Central memory CD4-positive, alpha-beta T cell (primary cell): ENCODE measurements at places on chromosomes 3 and 15.

GRCh38 chr3:72655723-72656122 is 192.5 kb downstream of the SHQ1 start:
- no peak for DNase-seq

- no peak for DNase-seq
Observed at GRCh38 chr3:76349715-76350480, 564.5 kb upstream of the ZNF717 start.

GRCh38 chr15:25807063-25807462 is 56.1 kb downstream of the ATP10A start:
- DNase-seq: no peak

- DNase-seq: no peak
Observed at GRCh38 chr15:100934726-100935125, 15.6 kb downstream of the LRRK1 start.

DNA sequence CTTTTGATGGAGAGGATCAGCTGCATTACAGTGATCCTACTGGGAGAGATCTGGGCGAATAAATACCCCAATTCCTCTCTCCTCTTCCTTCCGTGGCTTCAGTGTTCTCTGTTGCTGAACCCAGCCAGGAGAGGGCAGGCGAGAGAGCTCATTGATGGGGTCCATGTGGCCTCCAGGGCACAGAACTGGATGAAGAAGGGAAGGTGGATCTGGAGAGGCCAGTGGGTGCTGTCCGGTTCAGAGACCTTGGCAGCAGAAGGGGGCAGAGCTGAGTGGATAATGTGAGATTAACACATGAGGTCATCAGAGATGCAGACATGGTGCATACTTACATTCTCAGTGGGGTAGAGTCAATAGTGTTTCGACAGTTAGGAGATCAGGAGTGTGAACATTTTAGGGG is 193.6 kb downstream of the CLSTN2 start:
- no peak for DNase-seq

DNA sequence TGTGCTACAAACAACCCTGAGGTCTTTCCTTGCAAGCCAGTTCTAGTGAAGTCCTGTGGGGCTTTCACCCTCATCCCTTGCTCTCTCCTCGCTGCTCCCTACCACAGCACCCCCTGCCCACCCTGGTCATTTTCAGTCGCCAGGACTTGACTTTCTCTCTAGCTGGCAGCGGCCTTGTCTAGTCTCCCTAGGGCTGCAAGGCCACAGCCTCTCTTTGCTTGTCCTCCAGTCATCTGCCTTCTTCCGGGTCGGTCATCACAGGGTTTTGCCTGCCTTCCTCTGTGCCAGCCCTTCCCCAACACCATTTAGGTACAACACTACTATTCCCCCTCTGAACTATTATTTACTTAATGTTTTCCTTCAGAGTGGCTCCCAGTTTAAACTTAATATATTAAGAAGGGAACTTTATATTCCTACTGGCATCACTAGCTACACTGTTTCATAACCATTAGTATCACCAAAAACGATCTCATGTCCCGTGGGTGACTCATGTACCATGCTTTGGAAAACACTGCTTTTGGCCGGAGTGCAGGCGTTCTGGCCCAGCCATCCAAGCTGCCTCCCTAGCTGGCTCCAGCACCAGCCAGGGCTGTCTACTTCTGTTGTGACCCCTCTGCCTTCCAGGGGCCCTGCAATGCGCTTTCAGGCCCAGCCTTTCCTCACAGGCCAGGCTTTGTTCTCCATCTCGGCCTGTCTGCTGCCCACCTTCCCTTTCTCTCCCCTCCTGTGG is 21.4 kb downstream of the FAH start:
- DNase-seq: no peak

DNA sequence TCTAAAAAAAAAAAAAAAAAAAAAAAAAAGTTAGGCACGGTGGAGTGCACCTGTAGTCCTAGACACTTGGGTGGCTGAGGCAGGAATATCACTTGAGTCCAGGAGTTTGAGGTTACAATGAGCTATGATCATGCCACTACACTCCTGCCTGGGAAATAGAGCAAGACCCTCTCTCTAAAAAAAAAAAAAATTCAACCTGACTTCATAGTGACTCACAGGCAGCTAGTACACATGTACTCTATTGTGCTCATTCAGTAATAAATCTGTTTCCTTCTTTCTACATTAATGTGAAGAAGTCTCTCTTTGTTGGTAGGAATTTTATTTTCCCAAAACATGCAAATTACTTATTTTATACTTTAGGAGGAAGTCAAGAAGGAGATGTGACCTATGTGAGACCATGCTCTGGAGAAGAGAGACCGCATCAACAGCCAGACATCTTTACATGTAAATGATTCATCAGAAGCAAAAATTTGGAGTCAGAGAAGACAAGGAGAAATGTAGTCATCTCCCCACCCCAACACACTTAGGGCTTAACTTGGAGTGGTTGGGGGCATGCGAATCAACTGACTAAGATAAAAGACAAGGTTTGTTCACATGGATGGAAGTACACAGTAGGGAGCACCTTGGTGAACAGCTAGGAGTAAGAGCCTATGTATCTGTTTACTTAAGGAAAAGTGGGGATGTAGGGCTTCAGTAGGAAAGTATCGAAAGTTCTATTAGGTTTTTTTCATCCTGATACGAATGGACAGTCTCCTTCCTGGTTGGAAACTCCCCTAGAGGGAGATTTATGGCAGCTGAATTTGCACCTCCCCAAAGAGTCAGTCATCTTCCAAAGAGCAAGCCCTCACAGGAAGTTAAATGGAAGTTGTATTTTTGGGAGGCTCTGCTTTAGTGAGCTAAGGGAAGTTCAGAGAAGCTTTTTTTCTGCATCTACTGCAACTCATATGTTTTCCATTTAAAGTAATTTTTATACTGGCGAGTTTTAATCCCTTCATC is 23.0 kb upstream of the NMD3 start:
- DNase-seq: no peak

DNA sequence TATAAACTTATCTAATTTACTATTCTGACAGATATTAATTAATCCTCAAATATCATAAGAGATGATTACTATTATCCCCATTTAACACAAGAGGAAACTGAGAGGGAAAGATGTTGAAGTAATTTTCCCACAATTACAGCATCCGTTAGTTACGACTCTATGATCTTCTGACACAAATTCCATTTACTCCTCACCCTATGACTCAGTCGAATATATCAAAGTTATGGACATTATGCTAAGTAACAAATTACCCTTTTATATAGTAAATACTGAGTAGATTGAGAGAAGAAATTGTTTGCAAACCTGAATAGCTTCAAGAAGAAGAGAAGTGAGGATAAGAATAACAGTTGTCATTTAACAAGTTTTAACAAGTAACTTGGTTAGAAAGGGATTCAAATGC is 340.0 kb downstream of the TBC1D5 start:
- DNase-seq: no peak

GRCh38 chr3:181987736-181988135 is 276.0 kb downstream of the SOX2 start:
- DNase-seq: no peak

DNA sequence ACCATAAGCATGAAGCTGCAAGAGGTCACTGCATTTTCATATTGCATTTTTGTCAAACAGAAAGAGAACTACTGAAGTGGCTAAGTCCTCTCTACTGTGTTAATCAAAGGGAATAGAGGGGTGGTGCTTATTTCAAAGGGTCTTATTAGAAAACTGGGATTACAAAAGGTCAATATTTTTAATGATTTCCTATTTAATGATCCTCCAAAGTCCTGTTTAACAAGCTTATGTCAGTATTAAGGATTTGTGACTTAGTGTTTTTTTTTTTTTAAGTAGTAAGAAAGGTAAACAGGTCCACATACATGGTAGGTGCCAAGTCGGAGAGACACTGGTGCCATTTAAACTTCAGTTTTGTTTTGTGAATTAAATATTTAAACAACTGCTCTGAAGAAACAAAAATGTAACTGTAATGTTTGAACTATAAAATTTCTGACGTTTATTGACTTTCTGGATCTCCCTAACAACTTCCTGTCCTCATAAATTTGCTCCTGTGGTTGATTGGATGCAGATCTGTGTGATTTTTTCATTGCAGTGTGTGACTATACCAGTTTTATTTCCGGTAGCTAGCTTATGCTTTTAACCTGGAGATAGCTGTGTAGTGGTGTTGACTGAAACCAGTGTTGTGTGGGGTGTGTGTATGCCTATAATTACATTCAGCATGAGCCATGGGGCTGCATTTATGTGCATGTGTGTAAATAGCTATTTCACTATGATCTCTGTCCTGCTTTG is 8.6 kb upstream of the CACNA1D start:
- no peak for DNase-seq

GRCh38 chr3:60046210-60046609 is 996.4 kb upstream of the CFAP20DC start:
- no peak for DNase-seq

- DNase-seq: no peak
Observed at GRCh38 chr15:31871166-31871886, 159.0 kb upstream of the CHRNA7 start.

DNA sequence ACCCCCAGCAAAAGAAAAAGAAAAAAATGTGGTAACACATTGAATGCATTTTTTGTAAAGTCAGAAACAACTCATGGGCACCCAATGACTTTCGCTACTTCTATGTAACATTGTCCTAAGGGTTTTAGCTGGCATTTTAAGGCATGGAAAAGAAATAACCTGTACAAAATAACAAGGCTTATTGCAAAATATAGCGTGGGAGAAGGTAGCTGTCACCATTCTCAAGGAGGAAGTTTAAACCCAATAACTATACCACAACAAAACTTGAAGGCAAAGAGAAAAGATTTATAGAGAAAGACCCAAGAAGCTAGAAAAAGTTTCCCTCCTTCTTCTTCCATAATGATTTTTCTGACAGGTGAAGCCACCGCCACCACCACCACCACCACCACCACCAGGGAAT is 55.7 kb upstream of the ACP3 start:
- DNase-seq: no peak

DNA sequence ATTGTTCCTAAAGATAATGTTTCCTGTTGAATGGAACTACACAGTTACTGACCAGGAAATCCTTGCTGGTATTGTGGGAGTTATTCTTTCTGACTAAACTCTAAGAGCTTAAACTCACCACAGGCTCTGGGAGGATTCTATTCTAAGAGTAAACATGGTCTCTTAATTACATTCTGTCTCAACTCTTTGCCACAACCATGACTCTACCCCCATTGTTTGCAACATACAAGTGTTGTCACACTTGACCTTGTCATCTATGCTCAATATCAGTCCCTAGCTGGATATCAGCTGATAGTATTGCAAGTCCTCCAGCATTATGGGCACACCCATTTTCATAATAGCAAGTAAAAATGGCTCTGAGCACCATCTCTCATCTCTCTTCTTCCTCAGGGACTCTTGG is 29.6 kb upstream of the SECISBP2L start:
- DNase-seq: no peak

- DNase-seq: no peak
Observed at GRCh38 chr3:7950890-7951289, 550.7 kb upstream of the LMCD1 start.
